Ovary (tissue), 10 donors: ENCODE measurements at places on chromosomes 2 and 18. TPM values are rescaled to one million over a fixed set of nuclear protein-coding genes. Genes with fewer than 3 reads are reported as not detected.

DNA sequence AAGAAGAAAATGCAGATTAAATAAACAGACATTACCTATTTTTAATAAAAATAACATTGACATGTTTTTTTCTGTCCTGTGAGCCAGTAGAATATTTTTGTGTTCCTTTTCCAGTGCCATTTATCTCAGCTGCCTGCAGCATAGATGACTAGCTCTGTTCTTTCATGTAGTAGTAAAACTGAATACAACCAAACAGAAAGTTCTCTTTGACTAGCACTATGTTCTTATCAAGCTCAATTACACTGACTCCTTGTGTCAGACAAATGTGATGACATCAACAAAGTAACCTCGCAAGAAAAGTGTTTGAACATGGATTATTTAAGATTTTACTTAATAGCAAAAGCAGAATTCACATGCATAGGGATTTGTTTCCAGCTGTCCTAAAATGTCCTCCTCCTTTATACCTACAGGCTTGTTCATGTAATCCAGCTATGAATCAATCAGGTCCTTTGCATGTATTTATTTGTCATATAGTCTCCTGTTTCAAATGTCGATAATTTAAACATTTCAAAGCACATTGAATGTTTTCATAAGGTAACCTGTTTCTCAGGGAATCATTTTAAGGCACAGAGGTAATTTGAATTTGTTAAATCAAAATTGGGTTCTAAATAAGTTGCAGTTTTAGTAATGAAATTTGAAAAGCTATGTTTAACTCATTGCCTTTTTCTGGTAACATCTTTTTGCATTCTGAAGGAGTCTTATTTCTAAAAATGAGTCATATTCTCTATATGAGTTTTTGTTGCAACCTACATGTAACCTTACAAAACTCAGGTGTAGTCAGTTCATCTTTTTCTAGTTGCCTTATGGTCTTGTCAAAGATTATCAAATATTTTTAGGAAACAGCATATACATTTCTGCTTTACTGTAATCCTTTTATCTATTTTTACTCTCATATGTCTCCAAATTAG lies 215.3 kb upstream of the GULP1 start:
- DNase-seq: no peak

GRCh38 chr2:134134313-134134706 lies 119.6 kb upstream of the MGAT5 start:
- no peak for DNase-seq

DNA sequence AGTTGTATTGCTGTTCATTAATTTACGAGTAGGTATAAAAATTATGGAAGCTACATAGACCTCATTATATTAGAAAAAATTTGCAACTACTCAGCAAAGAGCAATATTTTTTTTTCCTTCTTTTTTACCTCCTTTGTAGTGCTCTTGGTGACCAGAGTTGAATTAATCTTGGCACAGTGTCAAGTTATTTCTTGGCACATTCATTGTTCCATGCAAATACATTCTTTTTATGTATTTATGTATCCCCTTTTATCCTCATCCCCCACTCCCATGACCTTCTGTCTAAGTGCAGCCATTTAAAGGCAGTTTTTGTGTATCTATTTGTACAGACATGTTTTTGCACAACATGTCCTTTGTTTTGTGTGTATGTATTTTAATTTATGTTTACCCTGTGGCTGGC lies 224.5 kb downstream of the CCDC102B start:
- DNase-seq: no peak

DNA sequence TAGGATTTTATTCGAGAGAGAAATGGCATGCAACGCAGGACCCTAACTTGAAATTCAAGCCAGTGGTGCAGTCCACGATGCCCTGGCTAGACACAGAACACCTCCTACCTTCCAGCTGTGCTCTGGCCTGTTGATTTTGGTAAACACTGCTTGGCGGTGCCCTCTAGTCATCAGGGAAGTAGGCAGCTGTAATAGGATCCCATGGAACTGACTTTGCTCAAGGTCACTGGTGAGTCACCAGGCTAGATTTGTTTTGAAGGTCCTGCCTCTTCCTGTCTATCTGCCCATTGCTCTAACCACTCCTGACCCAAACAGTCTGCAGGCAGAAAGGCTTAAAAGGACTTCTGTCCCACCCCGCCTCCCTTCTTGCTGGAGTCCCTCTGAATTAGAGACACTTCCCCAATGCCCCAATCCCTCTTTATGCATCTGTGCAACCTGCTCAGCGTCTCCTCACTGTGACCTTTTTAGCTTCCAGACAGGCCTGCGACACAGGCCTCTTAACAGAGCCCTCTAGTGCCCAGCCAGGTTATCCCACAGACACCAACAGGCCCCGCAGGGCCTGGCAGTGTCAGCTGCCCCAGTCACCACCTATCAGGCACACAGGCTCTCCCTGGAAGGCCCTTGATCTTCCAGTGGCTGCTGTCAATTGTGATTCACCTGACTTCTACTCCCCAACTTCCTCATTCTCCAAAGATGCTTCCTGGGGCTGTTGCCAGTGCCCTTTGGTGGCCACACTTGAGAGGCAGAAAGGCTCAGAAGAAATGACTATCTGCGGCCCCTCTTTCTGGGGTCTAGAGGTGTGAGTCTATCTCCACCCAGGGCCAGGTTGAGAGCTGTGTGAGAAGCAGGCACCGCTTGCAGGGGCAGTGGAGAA lies 5.2 kb downstream of the TMEM127 start:
- peak; percentile 80 for DNase-seq

- no peak for DNase-seq
Observed at GRCh38 chr2:197925204-197925603, 120.8 kb downstream of the PLCL1 start.

DNA sequence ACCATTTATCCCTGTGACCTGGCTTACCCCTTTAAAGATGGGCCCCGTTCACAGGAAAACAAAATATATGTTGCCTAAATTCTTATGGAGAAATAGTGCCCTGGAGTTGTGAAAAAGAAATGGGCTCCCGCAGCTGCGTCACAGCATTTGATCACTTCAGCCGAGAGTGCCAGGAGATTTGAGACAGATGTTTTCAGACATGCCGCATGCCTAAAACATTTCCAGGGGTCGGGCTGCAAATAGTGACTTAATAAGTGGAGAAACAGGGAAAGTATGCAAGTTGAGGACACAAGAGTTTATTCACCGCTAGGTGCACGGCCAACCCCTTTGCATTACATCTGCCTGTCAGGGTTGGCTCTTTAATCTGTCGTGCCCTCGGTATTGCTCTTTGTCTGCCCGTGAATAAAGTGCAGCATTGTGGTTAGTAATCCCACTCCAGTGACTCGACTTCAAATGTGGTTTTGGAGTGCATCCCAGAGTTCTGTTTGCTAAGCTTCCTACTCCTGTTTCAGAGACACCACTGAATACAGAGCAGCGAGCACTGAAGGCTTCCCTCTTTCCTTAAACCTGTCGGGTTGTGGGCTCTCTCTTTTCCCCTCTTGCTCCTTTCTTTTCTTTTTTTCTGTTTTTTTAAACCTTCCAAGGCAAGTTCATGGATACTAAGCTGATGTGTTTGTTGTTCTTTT lies 187.5 kb downstream of the LTBP1 start:
- DNase-seq: peak; percentile 54

DNA sequence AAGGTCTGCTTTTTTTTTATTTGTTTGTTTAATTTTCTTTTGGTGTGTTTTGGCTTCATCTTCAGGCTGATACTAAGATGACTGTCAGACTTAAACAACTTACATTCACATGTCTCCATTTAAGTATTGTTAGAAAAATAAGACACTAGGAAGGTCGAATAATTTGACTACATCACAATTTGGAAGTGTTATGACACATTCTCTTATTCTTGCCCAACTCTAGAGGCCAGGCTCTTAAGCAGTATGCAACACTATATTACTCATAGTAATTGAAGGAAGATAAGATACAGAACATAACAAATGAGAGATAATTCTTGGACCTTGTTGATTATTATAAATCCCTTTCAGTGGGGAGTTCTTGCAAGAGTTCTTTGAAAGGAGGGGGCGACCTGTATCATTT lies 295.3 kb upstream of the COL3A1 start:
- DNase-seq: no peak

GRCh38 chr2:201918616-201919307 lies 112.4 kb downstream of the CDK15 start:
- DNase-seq: no peak

- peak; percentile 11 for DNase-seq
Observed at GRCh38 chr2:221896505-221897151, 324.5 kb upstream of the EPHA4 start.

GRCh38 chr2:42072349-42073118 lies 24.7 kb downstream of the PKDCC start:
- no peak for DNase-seq

DNA sequence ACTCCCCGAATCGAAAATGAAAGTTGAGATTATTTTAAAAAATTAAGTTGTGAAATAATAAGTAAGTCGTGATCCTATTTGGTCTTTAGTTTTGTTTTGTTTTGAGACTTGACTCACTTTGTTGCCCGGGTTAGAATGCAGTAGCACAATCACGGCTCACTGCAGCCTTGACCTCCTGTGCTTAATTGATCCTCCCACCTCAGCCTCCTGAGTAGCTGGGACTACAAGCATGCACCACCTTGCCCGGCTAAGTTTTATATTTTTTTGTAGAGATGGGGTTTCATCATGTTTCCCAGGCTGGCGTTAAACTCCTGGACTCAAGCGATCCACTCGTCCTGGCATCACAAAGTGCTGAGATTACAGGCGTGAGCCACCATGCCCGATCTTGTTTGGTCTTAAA lies 326.2 kb downstream of the MYCN start:
- DNase-seq: no peak

The MZT2A gene
- total RNA-seq: 100 TPM

DNA sequence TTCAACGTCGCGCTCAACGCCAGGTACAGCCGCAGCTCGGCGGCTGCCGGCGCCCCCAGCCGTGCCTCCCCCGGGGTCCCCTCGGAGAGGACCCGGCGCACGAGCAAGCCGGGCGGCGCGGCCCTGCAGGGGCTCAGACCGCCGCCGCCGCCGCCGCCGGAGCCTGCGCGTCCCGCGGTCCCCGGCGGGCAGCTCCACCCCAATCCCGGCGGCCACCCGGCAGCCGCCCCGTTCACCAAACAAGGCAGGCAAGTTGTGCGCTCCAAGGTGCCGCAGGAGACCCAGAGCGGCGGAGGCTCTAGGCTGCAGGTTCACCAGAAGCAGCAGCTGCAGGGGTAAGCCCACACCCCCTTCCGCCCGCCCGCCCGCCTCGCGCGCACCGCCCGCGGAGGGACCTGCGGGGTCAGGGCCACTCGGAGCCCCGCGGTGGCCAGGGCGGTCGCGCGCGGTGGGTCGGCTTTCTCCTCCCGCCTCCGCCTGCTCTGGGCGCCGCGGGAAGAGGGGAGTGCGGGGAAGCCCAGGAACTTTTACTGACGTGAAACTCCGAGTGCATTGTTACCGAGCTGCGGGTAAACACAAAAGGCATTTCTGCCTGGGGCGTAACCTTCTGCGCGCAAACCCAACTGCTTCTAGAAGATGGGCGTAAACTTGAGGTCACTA lies 861 bp downstream of the LTBP1 start:
- peak; percentile 17 for DNase-seq

GRCh38 chr2:219595256-219595655 lies 2.4 kb upstream of the STK11IP start:
- DNase-seq: peak; percentile 81

The WDSUB1 gene
- total RNA-seq: 10.7 TPM

The NGEF gene
- total RNA-seq: 0.65 TPM

GRCh38 chr2:138414014-138414413 lies 87.6 kb upstream of the SPOPL start:
- DNase-seq: no peak

GRCh38 chr2:233468741-233469110 lies 97.9 kb downstream of the USP40 start:
- peak; percentile 34 for DNase-seq

The GALNT14 gene
- total RNA-seq: not detected

GRCh38 chr2:1997409-1997808 lies 253.1 kb upstream of the PXDN start:
- no peak for DNase-seq

The NT5DC4 gene
- not detected for total RNA-seq

GRCh38 chr2:56357655-56358295 lies 174.0 kb downstream of the CCDC85A start:
- DNase-seq: no peak

GRCh38 chr2:152342259-152343046 lies 7.5 kb downstream of the FMNL2 start:
- DNase-seq: no peak

DNA sequence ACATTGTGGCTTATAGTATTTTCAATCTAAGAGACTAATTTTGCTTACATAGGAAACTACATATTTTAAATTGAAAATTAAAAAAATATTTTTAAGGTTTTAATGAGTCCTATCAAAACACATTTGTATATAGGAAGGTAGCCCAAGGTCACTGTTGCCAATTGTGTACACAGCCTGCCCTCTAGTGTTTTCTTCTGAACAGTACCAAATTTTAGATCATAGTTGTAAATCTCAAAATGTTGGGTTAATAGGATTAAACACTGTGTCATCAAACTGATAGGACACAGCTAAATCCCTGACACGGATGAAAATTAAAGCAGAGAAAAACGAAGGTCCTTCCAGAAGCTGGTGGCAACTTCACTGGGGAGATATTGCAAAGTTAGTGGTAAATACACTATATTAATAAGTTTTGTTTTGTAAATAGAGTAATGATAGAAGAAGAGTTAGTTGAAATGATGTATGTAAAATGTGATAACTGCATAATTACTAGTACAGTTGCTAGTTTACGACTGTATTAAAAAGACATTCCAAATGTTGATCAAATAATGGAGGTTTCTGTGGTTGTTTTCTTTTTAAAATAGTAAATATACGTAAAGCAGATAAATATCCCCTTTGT lies 19.7 kb downstream of the CLUL1 start:
- DNase-seq: no peak

GRCh38 chr2:20771299-20771698 lies 51.6 kb downstream of the LDAH start:
- no peak for DNase-seq

GRCh38 chr18:29250843-29251242 lies 1073.9 kb upstream of the CDH2 start:
- DNase-seq: no peak

- DNase-seq: peak; percentile 79
Observed at GRCh38 chr2:28398101-28398834, 5.6 kb downstream of the FOSL2 start.

The CIB4 gene
- not detected for total RNA-seq

The TRIM54 gene
- not detected for total RNA-seq

- no peak for DNase-seq
Observed at GRCh38 chr2:10035633-10036032, 7.7 kb upstream of the KLF11 start.

The CFC1 gene
- not detected for total RNA-seq

The GKN2 gene
- total RNA-seq: not detected

- no peak for DNase-seq
Observed at GRCh38 chr2:106847366-106847765, 38.6 kb downstream of the ST6GAL2 start.

The COL3A1 gene
- total RNA-seq: 192 TPM
